Activated naive CD4-positive, alpha-beta T cell treated with anti-CD3 and anti-CD28 coated beads, Interleukin-2, amount 50 U/mL, for 72 hours (primary cell): ENCODE measurements at places on chromosomes 2 and 18. TPM values are rescaled to one million over a fixed set of nuclear protein-coding genes. Genes with fewer than 3 reads are reported as not detected.

Gene GPBAR1
- total RNA-seq = 0.88 TPM

Gene RPE
- 39.0 TPM for total RNA-seq

Gene IL36RN
- total RNA-seq = not detected

Gene CNDP1
- total RNA-seq = 0.32 TPM

Gene DPYSL5
- total RNA-seq = not detected

Gene CYP26B1
- not detected for total RNA-seq

Gene GAL3ST2
- 0.16 TPM for total RNA-seq

Gene LOXL3
- total RNA-seq = 0.20 TPM

Gene TNFAIP6
- not detected for total RNA-seq

Gene SERPINE2
- 37.8 TPM for total RNA-seq

Gene GULP1
- total RNA-seq = not detected

Gene ITGA4
- total RNA-seq = 27.2 TPM

Gene MAP3K19
- not detected for total RNA-seq

DNA sequence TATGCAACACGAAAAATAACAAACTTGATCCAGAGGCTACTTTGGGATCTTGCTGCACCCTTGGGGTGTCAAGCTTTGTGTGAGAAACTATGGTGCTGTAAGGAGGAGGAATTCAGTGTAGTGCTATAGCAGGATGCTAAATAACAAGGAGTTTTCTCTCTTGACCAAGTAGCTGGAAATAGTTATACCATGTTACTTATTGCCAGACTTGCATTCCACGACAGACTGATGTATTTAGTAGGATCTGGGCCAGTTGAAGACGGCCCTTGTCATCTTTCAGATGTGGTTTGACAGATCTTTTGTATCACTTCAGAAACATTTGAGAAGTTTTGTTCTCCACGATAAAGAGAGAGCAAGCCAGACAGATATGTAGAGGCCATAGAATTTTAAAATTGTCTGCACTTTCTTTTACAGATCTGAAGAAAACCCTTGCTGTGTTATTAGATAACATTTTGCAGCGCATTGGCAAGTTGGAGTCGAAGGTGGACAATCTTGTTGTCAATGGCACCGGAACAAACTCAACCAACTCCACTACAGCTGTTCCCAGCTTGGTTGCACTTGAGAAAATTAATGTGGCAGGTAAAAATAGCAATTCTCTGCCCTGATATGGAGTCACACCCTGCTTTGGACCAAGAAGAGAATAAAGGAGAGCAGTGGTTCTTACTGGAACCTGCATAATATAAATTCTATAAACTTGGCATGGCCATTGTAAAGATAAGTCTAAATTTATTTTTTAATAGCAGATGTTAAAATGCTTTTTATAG lies 16.3 kb downstream of the MGAT5 start:
- DNase-seq = no peak

DNA sequence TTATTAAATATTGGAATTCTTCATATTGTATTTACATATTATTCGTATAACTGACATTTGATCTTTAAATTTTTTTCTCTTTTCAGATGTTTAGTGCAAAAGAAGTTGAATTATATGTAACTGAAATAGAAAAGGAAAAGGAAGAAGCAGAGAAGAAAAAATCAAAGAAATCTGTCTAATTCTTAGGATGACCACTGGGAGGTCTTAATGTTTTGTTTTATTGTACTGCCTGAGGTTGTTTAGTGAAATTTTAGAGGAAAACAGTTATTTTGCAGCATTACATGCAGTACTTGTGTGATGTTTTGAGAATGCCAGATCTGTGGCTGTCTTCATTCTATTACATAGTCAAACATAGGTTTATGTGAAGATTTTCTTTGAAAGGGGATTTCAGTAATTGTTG lies 34.0 kb upstream of the TAF4B start:
- no peak for DNase-seq

- no peak for DNase-seq
Observed at GRCh38 chr18:56505971-56506370, 132.4 kb downstream of the TXNL1 start.

GRCh38 chr18:52219102-52219501 lies 120.9 kb upstream of the DCC start:
- DNase-seq = no peak

- no peak for DNase-seq
Observed at GRCh38 chr2:37819186-37819585, 105.9 kb upstream of the RMDN2 start.

DNA sequence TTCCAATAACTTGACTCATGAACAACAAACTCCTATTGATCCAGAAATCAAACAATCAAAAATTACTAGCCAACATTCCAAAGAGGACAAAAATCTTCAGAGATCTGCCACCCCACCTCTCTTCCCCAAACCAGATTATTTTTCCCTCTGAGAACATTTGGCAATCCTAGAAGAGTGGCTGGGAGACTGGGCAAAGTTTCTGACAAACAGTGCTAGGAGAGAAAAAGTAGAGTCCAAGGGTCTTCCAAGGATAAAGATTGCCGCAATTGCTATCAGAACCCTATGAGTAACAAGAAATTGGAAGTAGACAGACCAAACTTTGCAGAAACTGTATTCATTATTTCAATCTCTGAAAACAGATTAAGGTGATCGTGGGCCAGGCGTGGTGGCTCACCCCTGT lies 22.4 kb downstream of the REV1 start:
- DNase-seq = no peak

GRCh38 chr18:63578357-63578958 lies 8.7 kb upstream of the SERPINB13 start:
- DNase-seq = peak; percentile 44

- no peak for DNase-seq
Observed at GRCh38 chr18:68316636-68317035, 398.3 kb downstream of the TMX3 start.

DNA sequence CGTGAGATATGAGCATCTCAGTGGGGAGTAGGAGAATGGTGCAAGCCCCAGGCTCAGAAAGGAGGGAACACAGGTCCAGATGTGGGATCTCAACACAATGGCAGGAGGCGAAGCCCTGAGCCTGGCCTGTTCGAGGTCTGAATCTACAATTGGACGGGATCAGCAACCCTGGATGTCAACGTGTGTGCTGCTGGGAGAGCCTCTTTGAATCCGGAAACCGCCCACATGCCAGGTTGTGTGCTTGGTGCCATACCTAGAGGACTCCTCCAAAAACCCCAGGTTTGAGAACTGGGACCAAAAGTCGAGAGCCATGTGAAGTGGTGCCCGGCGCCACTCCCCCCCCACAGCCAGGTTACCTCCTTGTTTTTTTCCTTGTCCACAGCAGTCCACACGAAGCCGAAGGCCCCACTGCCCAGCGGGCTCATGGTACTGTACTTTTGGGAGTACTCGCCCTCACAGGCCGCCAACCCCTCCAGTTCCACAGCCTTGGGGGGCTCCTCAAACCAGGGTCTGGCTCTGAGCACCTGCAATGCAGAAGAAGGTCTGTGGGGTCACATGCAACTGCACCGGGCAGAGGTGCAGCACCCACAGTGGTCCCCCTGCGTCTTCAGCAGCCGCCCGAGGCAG lies 20.4 kb upstream of the MTERF4 start:
- DNase-seq = no peak

- DNase-seq = no peak
Observed at GRCh38 chr2:129550536-129550935, 428.9 kb upstream of the RAB6C start.

GRCh38 chr2:52238782-52239181 lies 1206.8 kb upstream of the NRXN1 start:
- no peak for DNase-seq

- no peak for DNase-seq
Observed at GRCh38 chr2:191922736-191923651, 76.1 kb upstream of the CAVIN2 start.

GRCh38 chr18:79558196-79558932 lies 121.2 kb upstream of the CTDP1 start:
- no peak for DNase-seq

GRCh38 chr2:61029533-61029932 lies 11.5 kb upstream of the PUS10 start:
- no peak for DNase-seq

- no peak for DNase-seq
Observed at GRCh38 chr2:76314271-76315020, 603.7 kb upstream of the GCFC2 start.

DNA sequence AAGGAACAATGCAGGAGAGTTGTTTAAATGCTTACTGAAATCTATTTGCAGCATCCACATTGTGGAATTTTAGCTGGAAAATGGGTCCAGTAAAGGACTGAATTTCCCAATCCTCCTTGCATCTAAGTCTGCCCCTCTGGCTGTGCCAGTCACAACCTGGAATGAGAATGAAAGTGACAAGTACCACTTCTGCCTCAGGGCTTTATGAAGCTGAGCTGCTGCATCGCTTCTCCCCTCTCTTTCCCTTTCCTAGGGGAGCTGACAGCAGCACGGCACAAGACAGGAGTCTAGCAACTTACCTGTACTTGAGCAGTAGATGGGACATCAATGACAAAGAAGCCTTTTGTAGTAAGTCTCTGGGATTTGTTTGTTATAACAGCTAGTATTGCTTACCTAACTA lies 27.3 kb upstream of the THSD7B start:
- DNase-seq = no peak

- no peak for DNase-seq
Observed at GRCh38 chr2:138516030-138516704, 14.6 kb downstream of the SPOPL start.

DNA sequence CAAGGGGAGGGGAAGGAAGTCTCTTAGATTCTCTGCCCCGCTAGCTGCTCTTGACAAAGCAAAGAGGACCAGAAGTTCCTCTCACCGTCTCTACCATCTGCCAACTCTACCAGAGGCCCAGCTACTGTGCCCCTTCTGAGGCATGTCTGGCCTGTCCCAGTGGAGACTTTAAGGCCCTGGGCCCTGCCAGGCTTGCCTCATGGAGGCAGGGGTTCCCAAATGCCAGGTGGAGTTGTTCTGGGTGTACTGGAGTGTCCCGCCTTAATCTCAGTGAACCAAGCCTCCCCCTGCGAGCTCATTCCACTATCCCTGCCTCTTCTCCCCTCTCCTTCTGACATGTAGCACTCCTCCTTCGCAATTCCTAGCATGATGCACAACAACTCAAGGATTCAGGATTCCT lies 2.2 kb downstream of the HOXD12 start:
- no peak for DNase-seq

- no peak for DNase-seq
Observed at GRCh38 chr18:76484749-76485387, 10.2 kb downstream of the ZNF516 start.

- DNase-seq = no peak
Observed at GRCh38 chr2:241799522-241800197, 9.3 kb upstream of the NEU4 start.

DNA sequence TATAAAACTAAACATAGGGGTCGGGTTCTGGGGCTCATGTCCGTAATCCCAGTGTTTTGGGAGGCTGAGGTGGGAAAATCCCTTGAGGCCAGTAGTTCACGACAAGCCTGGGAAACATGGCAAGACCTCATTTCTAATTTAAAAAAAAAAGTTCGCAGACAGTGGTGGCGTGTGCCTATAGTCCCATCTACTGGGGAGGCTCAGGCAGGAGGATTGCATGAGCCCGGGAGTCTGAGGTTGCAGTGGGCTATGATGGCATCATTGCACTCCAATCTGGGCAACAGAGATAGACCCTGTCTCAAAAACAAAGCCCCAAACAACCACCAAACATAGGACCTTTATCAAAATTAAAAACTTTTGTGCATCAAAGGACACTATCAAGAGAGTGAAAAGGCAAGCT lies 9.8 kb upstream of the HAAO start:
- DNase-seq = no peak

DNA sequence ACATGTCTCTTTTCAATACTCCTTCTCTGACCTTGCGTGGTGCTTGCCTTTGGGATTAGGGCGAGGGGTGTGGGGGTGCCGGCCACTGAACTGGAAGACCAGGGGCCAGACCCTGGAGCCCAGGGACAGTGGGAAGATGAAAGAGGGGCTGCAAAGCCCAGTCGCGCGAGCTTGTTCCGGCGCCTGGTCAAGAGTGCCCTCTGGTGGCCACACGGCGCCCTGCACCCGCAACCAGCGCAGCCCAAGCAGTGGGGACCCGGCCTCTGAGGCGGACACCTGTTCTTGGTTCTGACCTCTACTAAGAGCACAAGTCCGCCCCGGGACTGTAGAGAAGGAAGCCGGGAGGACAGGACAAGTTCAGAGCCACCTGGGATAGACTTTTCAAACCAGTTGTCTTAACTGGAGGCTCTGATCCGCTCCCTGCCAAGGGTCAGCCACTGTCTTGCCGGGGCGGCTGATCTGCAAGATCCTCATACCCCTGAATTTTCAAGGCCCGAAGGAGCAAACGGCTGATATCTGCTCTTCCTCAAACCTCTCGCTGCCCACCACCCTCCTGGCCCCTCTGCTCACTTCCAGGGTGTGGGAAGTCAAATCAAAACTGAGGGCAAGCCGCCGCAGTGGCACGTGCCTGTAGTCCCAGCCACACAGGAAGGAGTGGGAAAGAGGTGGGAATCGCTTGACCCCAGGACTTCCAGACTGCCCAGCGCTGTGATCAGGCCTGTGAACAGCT lies 14.9 kb upstream of the MSH6 start:
- DNase-seq = peak; percentile 84

DNA sequence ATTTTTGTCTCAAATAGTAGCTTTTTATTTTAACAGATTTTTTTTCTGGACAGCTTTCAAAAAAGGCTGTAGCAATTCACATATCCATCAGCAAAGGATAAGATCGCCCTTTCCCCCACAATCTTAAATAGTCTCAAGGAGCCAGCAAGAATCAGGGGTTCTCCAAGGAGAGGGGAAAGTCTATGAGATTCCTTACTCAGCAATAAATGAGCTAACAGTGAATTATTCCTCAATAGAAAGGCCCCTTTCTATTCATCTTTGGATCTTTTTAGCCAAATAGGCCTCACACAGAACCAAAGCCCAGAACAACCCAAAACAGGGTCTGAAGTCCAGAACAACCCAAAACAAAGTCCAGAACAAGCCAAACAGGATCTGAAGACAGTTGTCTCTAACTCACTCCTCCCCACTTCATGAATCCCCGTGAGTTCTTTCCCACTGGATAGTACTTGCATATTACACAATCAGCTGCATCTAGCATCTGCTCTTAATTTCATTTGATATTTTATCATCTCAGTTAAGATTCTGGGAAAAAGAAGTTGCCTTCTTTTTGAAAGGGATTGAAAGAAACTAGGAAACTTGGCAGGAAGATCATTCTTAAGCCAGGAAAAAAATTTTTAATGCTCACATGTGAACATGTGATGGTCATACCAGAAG lies 3.4 kb upstream of the DHRS9 start:
- no peak for DNase-seq
